ENCODE measurements at places on chromosomes 12 and 14.

- DNase-seq = no peak
These were observed 124.4 kb upstream of the TMTC1 start for GRCh38 chr12:29908157-29908556.

DNA sequence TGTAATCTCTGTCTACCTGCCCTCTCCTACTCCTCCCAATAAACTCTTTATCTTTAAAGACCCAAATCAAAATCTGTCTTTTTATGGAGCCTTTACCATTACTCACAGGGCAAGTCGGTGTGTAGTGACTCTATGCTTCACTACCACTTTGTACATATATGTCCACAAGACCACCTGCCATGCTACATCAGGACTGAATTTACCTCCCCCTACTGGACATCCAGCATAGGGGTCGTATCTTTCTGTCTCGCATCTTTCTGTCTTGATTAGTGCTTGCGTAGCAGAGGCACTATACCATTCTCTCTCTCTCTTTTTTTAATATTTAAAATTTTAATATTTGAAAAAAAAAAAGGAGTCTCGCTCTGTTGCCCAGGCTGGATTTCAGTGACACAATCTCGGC lies 587.5 kb downstream of the SOX5 start:
- DNase-seq = no peak

- no peak for DNase-seq
These were observed 348.0 kb downstream of the SEC23A start for GRCh38 chr14:38755036-38755435.

DNA sequence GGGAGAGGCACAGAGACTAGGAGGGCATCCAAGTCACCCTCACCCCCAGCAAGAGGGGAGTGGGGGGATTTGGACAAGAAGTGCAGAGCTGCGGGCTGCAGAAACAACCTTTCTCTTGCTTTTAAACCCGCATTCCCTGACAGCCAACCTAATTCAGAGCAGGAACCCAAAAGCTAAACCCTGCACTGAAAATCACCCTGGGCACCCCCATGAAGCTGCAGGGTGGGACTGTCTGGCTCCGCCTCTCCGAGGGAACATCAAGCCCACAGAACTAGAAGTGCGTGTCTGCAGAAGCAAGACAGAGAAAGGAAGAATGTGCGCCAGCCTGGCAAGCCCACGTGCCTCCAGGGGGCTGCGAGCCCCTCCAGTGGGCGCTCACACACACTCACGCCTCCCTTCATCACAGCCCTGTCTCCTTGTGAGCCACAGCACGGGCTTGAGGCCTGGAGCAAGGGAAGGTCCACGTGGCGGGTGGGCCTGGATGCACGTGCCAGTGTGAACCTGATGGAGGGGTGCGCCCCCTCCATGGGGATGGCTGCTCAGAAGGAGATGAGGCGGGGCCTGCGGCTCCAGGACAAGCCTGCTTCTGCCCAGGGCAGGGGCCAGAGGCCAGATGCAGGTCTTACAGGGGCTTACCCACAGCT lies 27.8 kb upstream of the PNMA1 start:
- DNase-seq = no peak

DNA sequence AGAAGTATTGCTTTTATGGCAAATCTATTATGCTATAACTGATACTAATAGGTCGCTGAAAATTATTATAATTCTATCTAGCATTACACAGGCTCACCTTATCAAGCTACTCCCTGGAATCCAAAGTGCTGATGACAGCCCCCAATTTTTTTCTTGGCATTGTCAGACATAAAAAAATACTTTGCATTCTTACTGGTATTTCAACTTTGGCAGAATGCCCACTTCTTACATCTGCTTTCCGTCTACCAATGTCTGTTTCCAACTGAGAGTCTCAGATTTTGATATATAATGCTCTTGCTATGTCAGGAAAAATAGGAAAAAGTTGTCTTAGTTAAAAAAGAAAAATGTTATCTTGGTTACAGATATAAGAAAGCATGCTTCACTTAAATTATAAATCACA lies 615.4 kb downstream of the C12orf50 start:
- no peak for DNase-seq
